ENCODE measurements at places on chromosomes 2 and 18. TPM values are rescaled to one million over a fixed set of nuclear protein-coding genes. Genes with fewer than 3 reads are reported as not detected.

DNA sequence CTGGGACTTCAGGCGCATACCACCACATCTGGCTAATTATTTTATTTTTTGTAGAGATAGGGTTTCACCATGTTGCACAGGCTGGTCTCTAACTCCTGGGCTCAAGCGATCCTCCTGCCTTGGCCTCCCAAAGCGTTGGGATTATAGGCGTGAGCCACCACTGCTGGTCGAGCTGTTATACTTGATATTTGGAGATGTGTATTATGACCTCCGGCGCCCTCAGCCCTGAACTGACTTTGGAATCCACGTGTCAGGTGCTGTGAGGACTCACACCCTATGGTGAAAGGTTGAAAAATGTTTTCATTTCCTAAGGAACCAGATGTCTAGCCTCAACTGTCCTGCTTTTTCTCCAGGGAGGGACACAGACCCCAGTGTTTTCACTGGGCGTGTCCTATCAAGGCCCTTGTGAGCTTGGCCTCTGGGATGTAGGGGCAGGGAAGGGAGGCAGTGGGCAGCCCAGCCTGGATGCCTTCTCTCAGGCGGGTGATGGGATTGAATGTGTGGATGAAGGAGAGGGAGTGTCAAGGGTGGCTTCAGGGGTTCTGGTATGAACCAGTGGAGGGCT is 56.4 kb upstream of the HAAO start:
- H3K4me1 ChIP-seq: peaks cover 27% of the 10 kb centered on the region
- H3K27me3 ChIP-seq: no peaks in the 10 kb centered on the region
- no peak overlapping the region for H3K27ac ChIP-seq
- DNase-seq: no peak

DNA sequence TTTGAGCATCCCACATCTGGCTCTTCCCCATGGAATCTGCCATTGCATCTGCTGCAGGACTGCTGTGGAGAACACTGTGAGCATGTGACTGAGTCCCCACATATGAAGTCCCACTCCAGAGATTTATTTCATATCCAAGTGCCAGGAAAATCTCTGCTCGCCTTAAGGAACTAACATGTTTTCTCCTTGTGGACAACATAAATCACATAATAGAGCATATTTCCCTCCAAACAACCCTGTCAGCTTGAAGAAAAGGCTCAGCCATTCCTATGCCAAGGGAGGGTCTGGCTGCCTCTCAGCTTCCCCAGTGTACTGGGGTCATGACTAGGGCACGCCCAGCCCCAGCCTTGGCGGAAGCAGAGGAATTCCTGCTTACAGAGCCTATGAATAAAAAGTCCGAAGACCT is 193.7 kb downstream of the DNER start:
- no peak overlapping the region for H3K4me3 ChIP-seq
- no peak for DNase-seq
- no peak overlapping the region for H3K27ac ChIP-seq

- no peaks in the 10 kb centered on the region for H3K4me1 ChIP-seq
- H3K27ac ChIP-seq: no peak overlapping the region
- H3K36me3 ChIP-seq: no peaks in the 10 kb centered on the region
- DNase-seq: no peak
Measured at GRCh38 chr2:203543898-203544328, 8.8 kb upstream of the RAPH1 start.

DNA sequence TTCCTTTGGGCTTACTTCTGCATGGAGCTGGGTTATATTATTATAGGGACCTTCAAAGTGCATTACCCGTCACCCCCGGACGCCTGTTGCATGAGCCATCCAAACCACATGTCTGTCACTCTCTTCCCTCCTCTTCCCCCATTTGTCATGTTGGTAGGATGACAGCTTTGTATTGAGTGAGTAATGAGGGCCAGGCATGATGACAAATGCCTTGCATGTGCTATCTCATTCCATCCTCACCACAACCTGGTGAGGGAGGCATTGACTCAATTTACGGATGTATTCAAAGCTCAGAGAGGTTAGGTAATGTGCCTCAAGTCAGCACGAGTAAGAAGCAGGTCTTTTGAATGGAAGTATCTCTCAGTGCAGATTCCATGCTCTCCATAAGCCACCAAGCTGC is 510.5 kb upstream of the TNP1 start:
- no peaks in the 10 kb centered on the region for H3K4me1 ChIP-seq
- H3K27ac ChIP-seq: no peak overlapping the region
- H3K36me3 ChIP-seq: no peaks in the 10 kb centered on the region
- no peak overlapping the region for H3K4me3 ChIP-seq
- no peak for DNase-seq

CHN1 gene
- 0.30 TPM for total RNA-seq

G6PC2 gene
- total RNA-seq: not detected

MTCL1 gene
- 7.1 TPM for total RNA-seq

- no peak overlapping the region for H3K27ac ChIP-seq
- DNase-seq: no peak
- H3K27me3 ChIP-seq: no peaks in the 10 kb centered on the region
- no peak overlapping the region for H3K4me3 ChIP-seq
Measured at GRCh38 chr18:72783530-72783929, 84.3 kb downstream of the NETO1 start.

DCC gene
- 0.95 TPM for total RNA-seq

PLGLB1 gene
- total RNA-seq: 4.9 TPM

DNA sequence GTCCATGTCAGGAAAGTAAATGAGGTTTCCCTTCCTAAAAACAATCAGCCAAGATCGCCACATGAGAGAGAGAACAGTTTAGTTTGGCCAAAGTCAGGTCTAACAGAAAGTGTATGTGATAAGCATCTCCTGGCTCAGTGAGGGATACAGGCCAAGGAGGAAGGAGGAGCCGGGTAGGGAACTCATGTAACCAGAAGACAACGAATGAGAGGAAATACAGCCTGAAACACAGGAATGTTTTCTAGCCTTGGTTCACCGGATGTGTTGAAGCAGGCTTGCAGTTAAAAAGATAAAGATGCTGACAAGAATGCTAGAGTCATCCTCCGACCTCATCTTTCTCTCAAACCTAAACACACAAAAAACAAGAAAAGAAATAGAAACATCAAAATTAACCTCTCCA is 283.9 kb upstream of the SIX2 start:
- DNase-seq: no peak
- H3K27ac ChIP-seq: no peak overlapping the region
- no peaks in the 10 kb centered on the region for H3K36me3 ChIP-seq
- no peak overlapping the region for H3K4me3 ChIP-seq
- H3K27me3 ChIP-seq: no peaks in the 10 kb centered on the region
- H3K4me1 ChIP-seq: no peaks in the 10 kb centered on the region

DNA sequence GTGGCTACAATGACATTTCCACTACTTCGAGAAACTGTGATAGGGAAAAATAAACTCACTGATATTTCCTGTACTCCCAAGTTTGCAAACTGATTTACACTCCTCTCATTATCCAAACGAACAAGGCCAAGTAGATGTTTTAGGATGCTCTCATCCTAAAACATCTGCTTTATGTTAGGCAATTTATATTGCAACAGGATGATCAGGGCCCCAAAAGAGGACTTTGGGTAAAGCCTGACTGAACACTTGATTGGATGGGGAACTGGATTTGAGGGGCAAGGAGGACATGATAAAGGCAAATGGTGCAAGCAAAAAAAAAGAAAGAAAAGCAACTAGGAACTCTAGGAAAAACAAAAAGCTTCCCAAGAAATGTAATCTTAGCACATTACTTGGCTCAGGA is 2.1 kb upstream of the HES6 start:
- peaks cover 3% of the 10 kb centered on the region for H3K27me3 ChIP-seq
- peak overlapping the region; percentile 1 for H3K27ac ChIP-seq
- no peak overlapping the region for H3K4me3 ChIP-seq

MGAT5 gene
- total RNA-seq: 29.2 TPM

GRCh38 chr18:56869189-56869777 is 218.1 kb downstream of the WDR7 start:
- no peaks in the 10 kb centered on the region for H3K4me1 ChIP-seq
- H3K4me3 ChIP-seq: no peak overlapping the region
- H3K36me3 ChIP-seq: no peaks in the 10 kb centered on the region
- H3K27me3 ChIP-seq: no peaks in the 10 kb centered on the region
- no peak for DNase-seq

- no peak overlapping the region for H3K4me3 ChIP-seq
- no peaks in the 10 kb centered on the region for H3K4me1 ChIP-seq
- H3K27me3 ChIP-seq: no peaks in the 10 kb centered on the region
Measured at GRCh38 chr18:63373161-63373560, 6.2 kb upstream of the KDSR start.

ANXA4 gene
- 24.8 TPM for total RNA-seq

- no peak for DNase-seq
- H3K27me3 ChIP-seq: no peaks in the 10 kb centered on the region
- no peak overlapping the region for H3K4me3 ChIP-seq
- no peak overlapping the region for H3K27ac ChIP-seq
Measured at GRCh38 chr2:69495008-69495407, 57.8 kb upstream of the NFU1 start.

LIMS4 gene
- total RNA-seq: 0.21 TPM

ABCB11 gene
- not detected for total RNA-seq

- no peak overlapping the region for H3K4me3 ChIP-seq
- H3K27me3 ChIP-seq: no peaks in the 10 kb centered on the region
- no peak overlapping the region for H3K27ac ChIP-seq
- no peaks in the 10 kb centered on the region for H3K36me3 ChIP-seq
- no peak for DNase-seq
- no peaks in the 10 kb centered on the region for H3K4me1 ChIP-seq
Measured at GRCh38 chr2:66070721-66071602, 364.0 kb upstream of the MEIS1 start.

DNA sequence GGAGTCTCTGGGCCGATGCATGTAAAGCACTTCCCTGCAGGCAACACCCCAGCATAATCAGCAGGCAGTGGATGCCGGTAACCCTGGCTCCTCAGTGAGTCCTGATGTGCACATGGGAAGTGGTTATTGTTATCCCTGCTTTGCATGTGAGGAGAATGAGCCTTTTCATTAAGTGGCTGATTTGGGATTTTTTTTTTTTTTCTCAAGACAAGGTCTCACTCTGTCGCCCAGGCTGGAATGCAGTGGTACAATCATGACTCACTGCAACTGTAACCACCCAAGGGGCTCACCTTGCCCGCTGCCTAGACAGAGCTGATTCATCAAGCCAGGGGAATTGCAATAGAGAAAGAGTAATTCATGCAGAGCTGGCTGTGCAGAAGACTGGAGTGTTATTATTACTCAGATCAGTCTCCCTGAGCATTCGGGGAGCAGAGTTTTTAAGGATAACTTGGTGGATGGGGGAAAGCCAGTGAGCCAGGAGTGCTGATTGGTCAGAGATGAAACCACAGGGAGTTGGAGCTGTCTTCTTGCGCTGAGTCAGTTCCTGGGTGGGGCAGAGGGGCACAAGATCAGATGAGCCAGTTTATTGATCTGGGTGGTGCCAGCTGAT is 95.4 kb downstream of the SOCS6 start:
- no peaks in the 10 kb centered on the region for H3K27me3 ChIP-seq
- no peaks in the 10 kb centered on the region for H3K36me3 ChIP-seq
- H3K27ac ChIP-seq: no peak overlapping the region
- H3K4me1 ChIP-seq: peaks cover 21% of the 10 kb centered on the region
